CD4-positive, alpha-beta T cell treated with Interleukin-12 subunit alpha and Interleukin-12 subunit beta, for 1 hour (primary cell): ENCODE measurements at places on chromosomes 11 and 22.

- DNase-seq: no peak
These were observed 14.8 kb downstream of the COMMD9 start for GRCh38 chr11:36274414-36274813.

DNA sequence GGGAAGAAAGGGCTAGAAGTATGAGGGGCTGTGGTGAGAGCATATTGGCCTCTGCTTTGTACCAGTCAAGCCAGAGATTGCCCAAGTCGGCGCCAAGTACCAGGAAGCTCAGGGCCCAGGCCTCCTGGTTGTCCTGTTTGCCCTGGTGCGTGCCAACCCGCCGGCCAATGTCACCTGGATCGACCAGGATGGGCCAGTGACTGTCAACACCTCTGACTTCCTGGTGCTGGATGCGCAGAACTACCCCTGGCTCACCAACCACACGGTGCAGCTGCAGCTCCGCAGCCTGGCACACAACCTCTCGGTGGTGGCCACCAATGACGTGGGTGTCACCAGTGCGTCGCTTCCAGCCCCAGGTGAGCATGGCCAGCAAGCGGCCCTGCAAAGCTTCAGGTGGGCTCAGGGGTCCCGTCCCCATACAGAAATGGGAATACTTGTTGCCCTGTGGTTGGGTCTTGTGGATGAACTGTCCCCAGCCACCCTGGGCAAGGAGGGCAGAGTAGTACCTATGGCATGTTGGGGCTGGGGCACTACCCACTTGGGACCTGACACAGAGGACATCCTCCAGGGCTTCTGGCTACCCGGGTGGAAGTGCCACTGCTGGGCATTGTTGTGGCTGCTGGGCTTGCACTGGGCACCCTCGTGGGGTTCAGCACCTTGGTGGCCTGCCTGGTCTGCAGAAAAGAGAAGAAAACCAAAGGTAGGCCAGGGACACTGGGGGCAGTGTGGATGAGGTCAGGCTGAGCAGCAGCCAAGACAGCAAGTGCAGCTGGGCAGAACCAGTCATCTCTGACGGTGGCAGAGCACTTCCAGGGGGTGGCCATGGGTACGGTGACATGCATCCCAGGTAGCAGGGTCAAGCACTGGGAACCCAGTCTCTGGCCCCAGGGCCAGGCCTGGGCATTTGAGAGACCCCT, 2.1 kb downstream of the TMEM25 start:
- DNase-seq: no peak

- no peak for DNase-seq
These were observed 38.6 kb upstream of the LRRC32 start for GRCh38 chr11:76708972-76709660.

GRCh38 chr11:45086526-45086925, 59.9 kb upstream of the PRDM11 start:
- no peak for DNase-seq

GRCh38 chr11:116641561-116642045, 131.2 kb downstream of the BUD13 start:
- peak; percentile 4 for DNase-seq

GRCh38 chr11:102494216-102494615, 36.3 kb downstream of the MMP7 start:
- no peak for DNase-seq

DNA sequence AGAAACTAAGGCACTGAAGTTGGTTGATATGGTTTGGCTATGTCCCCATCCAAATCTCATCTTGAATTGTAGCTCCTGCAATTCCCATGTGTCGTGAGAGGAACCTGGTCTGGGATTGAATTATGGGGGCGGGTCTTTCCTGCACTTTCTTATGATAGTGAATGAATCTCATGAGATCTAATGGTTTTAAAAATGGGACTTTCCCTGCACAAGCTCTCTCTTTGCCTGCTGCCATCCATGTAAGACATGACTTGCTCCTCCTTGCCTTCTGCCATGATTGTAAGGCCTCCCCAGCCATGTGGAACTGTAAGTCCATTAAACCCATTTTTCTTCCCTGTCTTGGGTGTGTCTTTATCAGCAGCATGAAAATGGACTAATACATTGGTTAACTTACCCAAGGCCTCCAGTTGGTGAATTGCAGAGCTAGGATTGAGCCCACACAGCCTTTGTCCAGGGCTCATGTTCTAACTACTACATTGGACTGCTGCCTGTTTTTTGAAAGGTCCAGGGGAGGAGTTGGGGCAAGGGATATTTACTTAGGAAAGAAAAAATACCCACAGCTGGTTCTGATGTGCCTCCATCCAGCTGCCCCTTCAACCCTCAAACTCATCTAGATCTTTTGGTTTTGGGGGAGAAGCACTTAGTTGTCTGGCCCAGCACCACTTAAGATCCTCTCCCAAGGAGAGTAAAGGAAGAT, 107.8 kb upstream of the NAV2 start:
- DNase-seq: no peak

DNA sequence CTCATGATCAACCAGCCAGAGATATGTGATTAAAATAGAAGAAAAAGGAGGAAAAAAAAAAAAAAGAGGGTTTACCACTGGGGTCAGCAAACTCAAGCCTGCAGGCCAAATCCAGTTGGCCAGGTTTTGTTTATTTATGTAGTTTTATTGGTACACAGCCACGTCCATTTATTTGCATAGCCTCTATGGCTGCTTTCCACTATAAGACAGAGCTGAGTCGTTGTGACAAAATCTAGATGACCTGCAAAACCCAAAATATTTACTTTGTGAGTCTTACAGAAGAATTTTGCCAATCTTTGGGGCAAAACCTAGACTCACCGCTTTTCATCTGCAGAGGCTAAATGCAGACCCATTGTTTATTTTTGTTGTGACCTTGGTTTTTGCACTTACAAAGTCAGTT, 87.1 kb downstream of the TENM4 start:
- no peak for DNase-seq

- DNase-seq: no peak
These were observed 9.2 kb downstream of the CEP57 start for GRCh38 chr11:95799546-95799945.

DNA sequence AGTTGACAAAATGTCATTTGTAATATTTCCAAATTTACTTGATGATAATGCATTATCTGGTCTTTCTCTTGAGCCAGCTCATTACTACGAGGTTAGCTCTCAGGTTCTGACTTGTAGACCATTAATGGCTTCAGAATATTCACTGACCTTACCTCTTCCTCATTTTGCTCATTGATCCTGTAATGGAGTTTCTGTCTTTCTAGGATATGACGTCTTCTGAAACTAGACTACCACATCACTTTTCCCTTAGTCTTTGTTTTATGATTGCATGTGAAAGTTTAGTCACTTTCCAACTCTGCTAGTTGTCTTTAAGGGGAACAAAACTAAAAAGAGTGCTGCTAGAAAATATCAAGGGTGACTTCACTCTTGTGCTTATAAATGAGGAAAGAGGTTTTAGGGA, 697.6 kb downstream of the JRKL start:
- no peak for DNase-seq

- DNase-seq: no peak
These were observed 88.9 kb upstream of the CLNS1A start for GRCh38 chr11:77726524-77726923.

GRCh38 chr11:100823360-100823759, 136.3 kb downstream of the ARHGAP42 start:
- DNase-seq: no peak

GRCh38 chr22:29994027-29994715, 86.1 kb upstream of the HORMAD2 start:
- no peak for DNase-seq
